Fibroblast of lung (primary cell): ENCODE measurements at places on chromosomes 1 and 21. TPM values are rescaled to one million over a fixed set of nuclear protein-coding genes. Genes with fewer than 3 reads are reported as not detected.

DNA sequence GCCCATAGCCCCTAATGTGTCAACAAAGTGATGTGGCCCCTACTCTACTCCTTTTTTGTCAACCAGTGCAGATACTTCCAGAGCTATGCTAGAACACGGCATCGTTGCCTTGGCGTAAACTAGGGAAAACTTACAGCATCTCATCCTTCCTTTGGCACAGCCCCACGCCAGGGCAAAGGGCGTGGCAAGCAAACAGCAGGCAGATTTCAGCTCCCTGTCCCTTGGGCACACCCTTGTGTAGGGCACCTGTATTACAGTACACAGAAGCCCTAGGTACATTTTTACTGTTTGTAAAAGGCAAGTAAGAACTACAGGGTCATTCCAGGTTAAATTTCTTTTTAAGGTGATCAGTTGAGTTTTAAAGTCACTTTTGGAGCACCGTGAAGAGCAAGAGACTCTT lies 29.3 kb downstream of the PRDX6 start:
- H3K27ac ChIP-seq: no peak overlapping the region
- no peak overlapping the region for H3K4me3 ChIP-seq
- DNase-seq: no peak

- H3K36me3 ChIP-seq: no peaks in the 10 kb centered on the region
- H3K4me1 ChIP-seq: no peaks in the 10 kb centered on the region
- no peak overlapping the region for H3K4me3 ChIP-seq
- no peak for DNase-seq
Measured at GRCh38 chr1:125086611-125087010, 3901.8 kb downstream of the SRGAP2C start.

Gene TMCC2
- 4.1 and 6.9 TPM in 2 replicates for total RNA-seq

- no peaks in the 10 kb centered on the region for H3K36me3 ChIP-seq
- no peaks in the 10 kb centered on the region for H3K27me3 ChIP-seq
- H3K4me1 ChIP-seq: no peaks in the 10 kb centered on the region
- H3K4me3 ChIP-seq: no peak overlapping the region
- H3K27ac ChIP-seq: no peak overlapping the region
Measured at GRCh38 chr1:53811414-53811851, 26.7 kb downstream of the NDC1 start.

Gene OSCP1
- total RNA-seq: 8.7 and 10.7 TPM in 2 replicates

Gene CENPL
- 7.2 and 16.0 TPM in 2 replicates for total RNA-seq

Gene TRIM45
- total RNA-seq: 4.6 and 8.4 TPM in 2 replicates

Gene DIO1
- not detected in 2 replicates for total RNA-seq

DNA sequence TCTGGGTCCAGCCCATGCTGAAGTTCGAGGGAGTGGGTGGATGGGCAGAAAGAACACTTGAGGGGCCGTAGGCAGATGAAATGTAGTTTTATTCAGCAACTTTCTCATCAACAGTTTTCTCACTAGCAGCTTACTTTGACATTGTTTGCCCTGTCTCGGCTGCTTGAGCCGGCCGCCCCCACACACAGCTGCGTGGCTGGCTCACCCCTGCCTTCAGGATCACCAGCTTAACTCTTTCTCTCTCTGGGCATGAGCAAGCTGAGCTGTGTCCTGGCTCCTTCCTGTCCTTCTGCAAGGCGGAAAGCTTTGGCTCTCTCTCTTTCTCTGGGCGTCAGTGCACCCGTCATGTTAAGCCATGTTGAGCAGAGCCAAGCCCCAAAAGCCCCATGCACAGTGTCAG lies 104.4 kb upstream of the GNG12 start:
- no peak overlapping the region for H3K4me3 ChIP-seq
- H3K27ac ChIP-seq: no peak overlapping the region
- no peaks in the 10 kb centered on the region for H3K36me3 ChIP-seq
- DNase-seq: peak; percentile 66
- H3K27me3 ChIP-seq: no peaks in the 10 kb centered on the region

DNA sequence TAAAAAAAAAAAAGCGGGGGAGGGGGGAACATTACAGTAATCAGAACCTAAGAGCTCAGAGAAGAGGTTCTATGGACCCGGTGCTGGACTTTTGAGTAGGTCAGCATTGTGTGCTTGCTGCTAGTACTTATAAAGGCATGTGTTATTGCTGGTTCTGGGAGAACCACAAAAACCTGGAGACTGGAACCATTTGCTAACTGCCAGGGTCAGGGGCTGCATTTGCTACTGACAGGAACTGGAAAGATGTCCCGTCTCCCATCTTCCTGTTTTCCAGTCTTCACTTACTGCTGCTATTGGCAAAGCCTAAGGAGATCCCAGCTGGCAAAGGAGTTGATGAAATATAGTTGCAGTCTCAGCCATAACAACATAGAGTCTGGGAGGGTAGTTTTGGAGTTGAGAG lies 4.3 kb downstream of the RNF2 start:
- no peak overlapping the region for H3K4me3 ChIP-seq
- H3K36me3 ChIP-seq: no peaks in the 10 kb centered on the region
- H3K27ac ChIP-seq: no peak overlapping the region

DNA sequence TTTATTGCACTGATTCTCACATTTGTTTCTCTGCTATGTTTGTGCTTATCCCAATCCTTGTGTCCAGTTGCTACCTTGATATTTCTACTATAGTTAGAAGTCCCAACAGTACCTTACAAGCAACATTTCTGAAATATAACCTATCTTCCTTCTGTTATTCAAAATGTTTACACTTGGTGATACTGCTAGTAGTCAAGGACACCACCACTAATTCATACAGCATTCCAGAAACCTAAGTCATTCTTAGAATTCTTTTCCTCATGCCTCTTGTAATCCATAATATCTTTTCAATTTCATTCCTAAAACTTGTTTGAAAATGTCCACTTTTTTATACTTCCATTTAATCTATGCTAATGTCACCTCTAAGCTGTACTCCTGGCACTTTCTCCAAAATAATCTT lies 2132.1 kb downstream of the NCAM2 start:
- H3K27me3 ChIP-seq: no peaks in the 10 kb centered on the region
- no peaks in the 10 kb centered on the region for H3K4me1 ChIP-seq
- DNase-seq: no peak
- H3K4me3 ChIP-seq: no peak overlapping the region

DNA sequence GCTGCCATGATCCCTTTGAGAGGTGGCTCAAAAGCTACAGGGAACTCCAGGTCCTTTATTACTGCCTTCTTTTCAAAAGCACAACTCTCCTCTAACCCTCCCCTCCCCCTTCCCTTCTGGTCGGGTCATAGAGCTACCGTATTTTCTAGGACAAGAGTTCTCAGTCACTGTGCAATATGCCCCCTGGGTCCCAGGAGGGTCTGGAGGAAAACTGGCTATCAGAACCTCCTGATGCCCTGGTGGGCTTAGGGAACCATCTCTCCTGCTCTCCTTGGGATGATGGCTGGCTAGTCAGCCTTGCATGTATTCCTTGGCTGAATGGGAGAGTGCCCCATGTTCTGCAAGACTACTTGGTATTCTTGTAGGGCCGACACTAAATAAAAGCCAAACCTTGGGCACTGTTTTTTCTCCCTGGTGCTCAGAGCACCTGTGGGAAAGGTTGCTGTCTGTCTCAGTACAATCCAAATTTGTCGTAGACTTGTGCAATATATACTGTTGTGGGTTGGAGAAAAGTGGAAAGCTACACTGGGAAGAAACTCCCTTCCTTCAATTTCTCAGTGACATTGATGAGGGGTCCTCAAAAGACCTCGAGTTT lies 3.1 kb downstream of the BTG2 start:
- H3K27ac ChIP-seq: no peak overlapping the region
- no peak for DNase-seq
- H3K4me3 ChIP-seq: no peak overlapping the region

- no peaks in the 10 kb centered on the region for H3K36me3 ChIP-seq
- no peak for DNase-seq
- H3K27me3 ChIP-seq: no peaks in the 10 kb centered on the region
Measured at GRCh38 chr1:11434501-11434900, 44.5 kb upstream of the DISP3 start.

- no peak for DNase-seq
- no peaks in the 10 kb centered on the region for H3K36me3 ChIP-seq
- no peak overlapping the region for H3K27ac ChIP-seq
- peaks cover 13% of the 10 kb centered on the region for H3K27me3 ChIP-seq
Measured at GRCh38 chr1:53557830-53558738, 98.9 kb downstream of the DMRTB1 start.

DNA sequence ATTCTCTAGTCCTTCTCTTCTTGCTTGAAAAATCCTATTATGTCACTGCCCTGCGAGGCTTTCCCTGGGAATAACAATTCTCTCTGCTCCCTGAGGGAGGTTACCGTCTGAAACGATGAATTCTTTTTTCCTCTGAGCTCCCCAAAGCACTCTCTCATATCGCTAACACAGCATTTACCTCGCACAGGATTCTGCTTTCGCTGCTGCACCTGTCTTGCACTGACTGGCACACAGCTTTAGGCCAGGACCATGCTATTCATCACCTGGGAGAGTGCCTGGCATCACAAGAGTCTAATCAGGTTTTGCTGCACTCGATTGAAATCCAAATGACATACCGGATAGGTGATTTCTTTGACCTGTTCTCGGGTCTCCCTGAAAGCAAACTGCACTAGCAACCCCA lies 52.8 kb upstream of the GNG4 start:
- no peak for DNase-seq
- H3K36me3 ChIP-seq: peaks cover 4% of the 10 kb centered on the region
- no peaks in the 10 kb centered on the region for H3K27me3 ChIP-seq
- H3K4me3 ChIP-seq: no peak overlapping the region
- H3K4me1 ChIP-seq: no peaks in the 10 kb centered on the region

Gene TTC39A
- 0.51 and 1.5 TPM in 2 replicates for total RNA-seq

Gene DNALI1
- 3.6 and 5.0 TPM in 2 replicates for total RNA-seq

Gene SV2A
- 17.5 and 39.6 TPM in 2 replicates for total RNA-seq

Gene CELA3B
- total RNA-seq: not detected in 2 replicates

DNA sequence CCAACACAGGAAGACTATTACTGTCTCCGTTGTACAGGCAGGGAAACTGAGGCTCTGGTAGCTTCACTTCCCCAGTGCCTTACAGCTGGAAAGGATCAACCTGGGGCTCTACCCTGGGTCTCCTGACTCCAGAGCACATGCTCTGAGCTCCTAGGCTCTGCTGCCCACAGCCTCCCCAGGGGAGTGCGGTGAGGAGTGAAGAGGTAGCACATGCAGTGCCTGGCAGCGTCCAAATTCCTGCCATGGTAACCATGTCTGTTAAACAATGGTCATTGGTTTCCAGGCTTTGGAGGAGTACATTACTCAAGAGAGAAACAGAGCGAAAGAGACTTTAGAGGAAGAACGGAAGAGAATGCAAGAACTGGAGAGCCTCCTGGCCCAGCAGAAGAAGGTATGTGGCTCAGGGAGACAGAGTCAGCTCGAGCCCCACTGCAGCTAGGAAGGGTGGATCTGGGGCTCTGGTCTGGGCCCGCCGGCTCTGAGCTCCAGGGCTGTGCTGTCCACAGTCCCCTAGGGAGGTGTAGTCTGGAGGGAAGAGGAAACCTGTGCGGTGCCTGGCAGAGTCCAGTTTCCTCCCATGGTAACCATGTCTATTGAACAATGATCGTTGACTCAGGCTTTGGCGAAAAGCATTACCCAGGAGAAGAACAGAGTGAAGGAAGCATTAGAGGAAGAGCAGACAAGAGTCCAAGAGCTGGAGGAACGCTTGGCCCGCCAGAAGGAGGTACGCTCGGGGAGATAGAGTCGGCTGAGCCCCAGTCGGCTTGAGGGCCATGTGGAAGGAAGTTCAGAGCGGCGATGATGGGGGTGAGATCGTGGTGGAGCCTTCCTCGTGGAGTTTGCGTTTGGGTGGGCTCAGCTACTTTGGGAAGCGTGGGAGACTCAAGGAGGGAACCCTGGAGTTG lies 64.6 kb upstream of the EFHD2 start:
- H3K36me3 ChIP-seq: no peaks in the 10 kb centered on the region
- DNase-seq: no peak
- no peak overlapping the region for H3K27ac ChIP-seq
- no peak overlapping the region for H3K4me3 ChIP-seq
- H3K4me1 ChIP-seq: peaks cover 4% of the 10 kb centered on the region

DNA sequence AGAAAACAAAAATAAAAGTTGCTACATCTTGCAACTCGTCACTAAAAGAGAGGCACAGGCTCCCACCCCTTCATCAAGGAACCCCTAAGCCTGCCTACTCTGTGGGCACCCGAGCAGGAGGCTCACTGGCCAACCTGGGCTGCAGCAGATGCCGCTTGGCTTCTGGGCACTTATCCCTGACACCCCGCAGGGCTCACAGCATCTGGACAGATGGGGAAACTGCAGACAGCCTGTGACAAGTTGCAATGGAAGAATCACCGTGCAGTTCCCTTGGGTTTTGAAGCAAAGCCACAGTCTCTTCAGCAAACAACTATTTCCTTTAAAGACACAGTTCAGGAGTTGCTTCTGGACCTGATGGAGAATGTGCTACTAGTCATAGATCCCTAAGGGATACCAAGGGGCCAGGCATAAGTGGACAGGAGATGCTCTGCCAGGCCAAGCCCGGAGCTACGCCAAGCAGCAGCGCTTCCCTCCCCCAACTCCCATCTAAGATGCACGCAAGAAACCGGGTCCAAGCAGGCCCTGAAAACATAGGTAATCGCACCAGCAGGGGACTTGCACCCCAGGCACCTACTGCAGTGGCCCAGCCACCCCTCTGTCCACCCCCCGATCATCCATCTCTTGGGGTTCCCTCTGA lies 170.6 kb downstream of the NPHP4 start:
- no peak overlapping the region for H3K27ac ChIP-seq
- no peak overlapping the region for H3K4me3 ChIP-seq
- H3K27me3 ChIP-seq: no peaks in the 10 kb centered on the region
- no peaks in the 10 kb centered on the region for H3K36me3 ChIP-seq
- no peak for DNase-seq

GRCh38 chr1:115911294-115911693 lies 65.0 kb upstream of the SLC22A15 start:
- H3K27ac ChIP-seq: no peak overlapping the region
- no peak overlapping the region for H3K4me3 ChIP-seq
- DNase-seq: no peak
- no peaks in the 10 kb centered on the region for H3K36me3 ChIP-seq
- H3K27me3 ChIP-seq: no peaks in the 10 kb centered on the region

Gene CCT3
- total RNA-seq: 391 and 397 TPM in 2 replicates

DNA sequence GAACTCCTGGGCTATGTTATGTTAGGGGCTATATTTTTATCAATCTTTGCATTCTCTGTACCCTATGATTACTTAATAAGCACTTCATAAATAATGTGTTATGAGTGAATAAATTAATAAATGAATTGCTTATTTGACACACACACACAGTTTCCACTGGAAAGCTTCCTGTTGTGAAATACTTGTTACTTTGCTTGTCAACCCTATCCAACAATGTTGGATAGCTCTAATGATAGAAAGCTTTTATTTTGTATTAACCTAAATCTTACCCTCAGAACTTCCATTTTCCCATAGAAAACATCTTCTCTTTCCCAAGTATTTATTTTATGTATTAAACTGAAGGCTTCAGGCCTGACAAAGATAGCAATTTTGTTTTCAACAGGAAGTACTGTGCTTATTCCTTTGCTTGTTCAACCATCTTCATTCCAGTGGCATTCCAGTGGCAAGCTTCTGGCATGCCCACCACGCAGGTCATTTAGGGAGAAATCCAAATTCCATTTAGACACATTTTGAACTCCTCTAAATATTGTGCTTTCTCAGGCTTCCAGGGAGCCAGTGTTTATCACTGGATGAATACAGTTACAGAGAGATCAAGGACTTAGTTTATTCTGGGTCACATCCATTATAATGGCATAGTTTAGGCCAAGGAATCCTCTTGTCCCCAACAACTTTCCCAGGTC lies 134.4 kb downstream of the TGFB2 start:
- no peaks in the 10 kb centered on the region for H3K36me3 ChIP-seq
- no peak overlapping the region for H3K4me3 ChIP-seq
- H3K4me1 ChIP-seq: peaks cover 17% of the 10 kb centered on the region
- no peaks in the 10 kb centered on the region for H3K27me3 ChIP-seq
- peak overlapping the region; percentile 91 for H3K27ac ChIP-seq
